Caki2 (cell line): ENCODE measurements at places on chromosomes 5 and 9. TPM values are rescaled to one million over a fixed set of nuclear protein-coding genes. Genes with fewer than 3 reads are reported as not detected.

GRCh38 chr5:119945691-119946090, 316.3 kb downstream of the FAM170A start:
- DNase-seq = no peak

GRCh38 chr5:11903121-11903613, 1.1 kb downstream of the CTNND2 start:
- DNase-seq = no peak

The MAMDC2 gene
- total RNA-seq = 0.26 and 3.1 TPM in 2 replicates

DNA sequence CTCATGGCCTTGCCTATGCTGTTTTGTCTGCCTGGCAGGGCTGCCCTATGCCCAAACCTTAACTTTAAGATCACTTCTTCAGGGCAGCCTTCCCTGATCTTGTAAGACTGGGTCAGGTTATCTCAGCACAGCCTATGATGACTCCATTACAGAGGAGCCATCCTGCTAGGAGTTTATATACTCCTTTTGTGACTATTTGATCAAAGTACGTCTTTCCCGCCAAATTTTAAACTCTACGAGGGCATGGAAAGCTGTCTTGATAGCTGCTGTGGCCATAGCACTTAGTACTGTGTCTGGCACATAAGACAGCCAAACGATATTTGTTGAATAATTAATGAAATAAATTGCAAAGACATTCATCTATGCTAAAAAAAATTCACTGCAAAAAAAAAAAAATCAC, 60.6 kb downstream of the PPP2R2B start:
- no peak for DNase-seq

DNA sequence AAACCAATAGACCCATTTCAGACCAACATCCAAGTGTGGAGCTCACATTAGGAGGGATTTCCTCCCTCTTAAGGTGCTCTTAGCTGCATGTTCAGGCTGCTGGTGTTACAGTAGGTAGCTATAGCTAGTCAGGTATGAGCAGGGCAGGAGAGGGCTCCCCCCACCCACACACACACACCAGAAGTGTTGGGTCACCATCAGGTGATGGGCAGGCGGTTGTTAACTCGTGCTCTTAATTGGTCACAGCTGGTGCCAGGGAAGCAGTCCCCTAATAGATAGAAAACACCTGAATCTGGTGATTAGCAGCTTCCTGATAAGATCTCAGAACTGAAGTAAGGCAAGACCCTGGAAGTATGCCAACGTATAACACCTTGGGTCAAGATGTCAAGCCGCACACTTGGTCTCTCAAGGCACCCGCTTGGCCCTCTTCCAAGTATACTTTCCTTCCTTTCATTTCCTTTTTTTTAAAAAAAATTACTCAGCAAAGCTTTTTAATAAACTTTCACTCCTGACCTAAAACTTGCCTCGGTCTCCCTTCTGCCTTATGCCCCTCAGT, 532.4 kb downstream of the DNAH5 start:
- no peak for DNase-seq

- no peak for DNase-seq
Measured at GRCh38 chr9:121466142-121466541, 33.5 kb downstream of the GGTA1 start.

The SPATA31A7 gene
- total RNA-seq = not detected in 2 replicates

The FPGS gene
- total RNA-seq = 76.5 and 99.2 TPM in 2 replicates

DNA sequence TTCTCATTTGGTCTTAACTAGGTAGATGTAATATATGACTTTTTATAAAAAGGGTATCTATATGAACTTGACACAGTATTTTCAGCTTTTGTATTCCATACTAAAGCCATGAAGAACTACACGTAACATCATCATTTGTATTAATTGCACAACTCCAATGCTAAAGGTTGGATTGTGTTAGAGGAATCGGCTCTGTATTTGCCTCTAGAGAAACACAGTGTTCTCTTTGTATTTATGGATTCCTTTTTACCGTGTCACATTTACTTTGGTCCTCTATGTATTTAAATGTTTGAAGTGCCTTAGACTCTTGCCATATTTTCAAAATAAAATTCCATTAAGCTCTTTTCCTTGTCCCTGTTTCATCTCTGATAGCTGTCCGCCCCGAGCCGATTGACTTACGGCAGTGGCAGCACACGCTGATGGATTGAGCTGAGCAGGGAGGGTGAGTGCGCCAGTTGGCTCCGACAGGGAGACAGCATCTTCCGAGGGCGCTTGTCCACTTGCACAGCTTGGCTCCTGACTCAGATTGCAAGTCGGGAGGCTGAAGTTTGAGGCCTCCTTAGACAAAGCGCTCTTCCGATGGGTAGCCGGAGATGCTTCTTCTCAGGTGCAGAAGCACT, 95.6 kb upstream of the DMRT1 start:
- no peak for DNase-seq

DNA sequence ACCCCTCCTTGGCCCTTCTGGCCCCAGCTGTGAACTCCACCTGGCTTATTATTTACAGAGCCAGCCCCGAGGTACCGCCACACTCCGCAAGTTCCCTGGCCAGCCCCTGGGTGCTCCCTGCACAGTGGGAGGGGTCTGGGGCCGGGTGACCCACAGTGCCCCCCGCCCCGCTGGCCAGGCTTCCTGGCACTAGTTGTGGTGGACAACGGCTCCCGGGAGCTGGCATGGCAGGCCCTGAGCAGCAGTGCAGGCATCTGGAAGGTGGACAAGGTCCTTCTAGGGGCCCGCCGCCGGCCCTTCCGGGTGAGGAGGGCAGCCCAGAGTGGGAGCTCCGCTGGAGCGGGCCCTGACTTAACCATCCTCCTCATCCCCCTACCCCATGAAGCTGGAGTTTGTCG, 3.9 kb downstream of the MAMDC4 start:
- DNase-seq = no peak

The RGS3 gene
- 52.7 and 74.5 TPM in 2 replicates for total RNA-seq

The PCDHGB3 gene
- total RNA-seq = not detected in 2 replicates

GRCh38 chr5:178511172-178511571, 79.0 kb downstream of the COL23A1 start:
- DNase-seq = no peak

- no peak for DNase-seq
Measured at GRCh38 chr5:75322066-75322465, 15.0 kb upstream of the HMGCR start.

DNA sequence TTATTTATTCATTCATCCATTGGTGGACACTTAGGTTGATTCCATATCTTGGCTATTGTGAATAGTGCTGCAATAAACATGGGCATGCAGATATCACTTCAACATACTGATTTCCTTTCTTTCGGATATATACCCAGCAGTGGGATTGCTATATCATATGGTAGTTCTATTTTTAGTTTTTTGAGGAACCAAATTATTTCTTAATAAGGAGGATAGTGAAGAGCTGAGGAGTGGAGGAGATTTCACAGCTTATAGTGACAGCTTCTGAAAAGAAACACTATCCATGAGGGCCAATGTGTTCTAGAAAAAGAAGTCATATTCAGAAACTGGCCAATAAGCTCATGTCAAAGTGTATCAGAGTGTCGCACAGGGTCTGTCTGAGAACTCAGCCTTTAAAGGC, 183.3 kb downstream of the SEC61B start:
- DNase-seq = no peak

- peak; percentile 56 for DNase-seq
Measured at GRCh38 chr5:60810438-60811085, 33.5 kb downstream of the ELOVL7 start.

DNA sequence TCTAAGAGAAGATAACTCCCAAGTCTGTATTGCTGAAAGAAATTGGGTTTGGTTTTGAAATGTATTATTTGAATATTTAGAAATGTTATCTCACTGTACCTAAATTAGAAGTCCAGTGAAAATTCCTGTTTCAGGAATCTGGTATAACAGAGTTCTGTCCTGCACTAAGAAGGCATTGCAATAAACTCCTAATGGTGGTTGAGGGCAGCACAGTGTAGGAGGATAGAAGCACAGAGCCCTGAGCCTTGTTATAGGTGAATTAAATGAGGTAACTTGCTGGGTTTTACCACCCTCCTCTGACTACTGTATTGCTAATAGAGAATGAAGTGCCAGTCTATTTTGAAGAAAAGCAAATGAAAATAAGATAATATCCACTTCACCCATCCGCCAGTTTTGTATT, 143.4 kb downstream of the CD180 start:
- DNase-seq = no peak

GRCh38 chr5:155822177-155822576, 504.8 kb upstream of the SGCD start:
- no peak for DNase-seq

GRCh38 chr9:126488310-126488709, 125.4 kb upstream of the LMX1B start:
- DNase-seq = no peak
